HAP-1 (cell line): ENCODE measurements at places on chromosomes 4 and X.
A peak's percentile ranks its signal among the peaks of the same experiment; 100 is the strongest.

DNA sequence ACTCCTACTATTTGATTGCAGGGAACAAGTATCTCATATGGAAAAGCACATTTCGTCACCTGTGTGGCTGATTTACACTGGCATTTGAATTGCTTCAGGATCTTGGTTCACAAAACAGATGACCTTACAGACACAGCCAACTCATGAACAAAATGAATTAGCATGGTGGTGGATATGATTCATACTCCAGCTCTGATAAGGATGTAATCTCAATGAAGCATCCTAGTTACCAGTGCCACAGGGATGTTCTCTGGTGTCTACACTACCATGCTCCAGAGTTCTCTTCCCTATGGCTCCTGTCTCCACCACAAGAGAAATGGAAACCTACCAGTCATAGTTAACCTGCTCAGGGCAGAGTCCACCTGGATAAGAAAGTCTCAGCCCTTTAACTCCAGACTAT lies 40.7 kb downstream of the TEC start:
- no peak for DNase-seq

DNA sequence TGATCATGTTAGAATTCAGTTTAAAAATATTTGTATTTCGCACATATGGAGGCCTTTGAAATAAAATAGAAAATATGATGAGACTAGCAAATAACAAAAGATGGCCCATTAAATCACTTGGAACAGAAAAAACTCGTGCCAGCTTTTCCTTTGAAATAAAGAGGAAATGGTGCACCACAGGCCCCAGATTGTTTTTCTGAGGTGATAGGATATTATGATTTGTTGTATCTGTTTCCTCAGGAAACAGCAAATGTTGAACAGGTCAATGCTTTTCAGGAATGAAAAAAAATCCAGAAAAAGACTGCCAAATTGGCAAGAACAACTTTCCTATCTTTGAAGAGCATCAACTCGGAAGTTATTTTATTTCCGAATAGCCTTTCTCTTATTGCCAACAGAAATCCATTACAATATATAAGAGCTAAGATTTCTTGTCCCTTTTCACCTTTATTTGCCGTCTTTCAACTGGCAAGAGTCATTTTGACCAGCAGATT lies at the start of gene SMR3B:
SMR3B (plus strand) TSS at position 441 of the 491 bp plus-strand sequence. CDS start 1,380 bp downstream, outside the sequence.
- DNase-seq = no peak

DNA sequence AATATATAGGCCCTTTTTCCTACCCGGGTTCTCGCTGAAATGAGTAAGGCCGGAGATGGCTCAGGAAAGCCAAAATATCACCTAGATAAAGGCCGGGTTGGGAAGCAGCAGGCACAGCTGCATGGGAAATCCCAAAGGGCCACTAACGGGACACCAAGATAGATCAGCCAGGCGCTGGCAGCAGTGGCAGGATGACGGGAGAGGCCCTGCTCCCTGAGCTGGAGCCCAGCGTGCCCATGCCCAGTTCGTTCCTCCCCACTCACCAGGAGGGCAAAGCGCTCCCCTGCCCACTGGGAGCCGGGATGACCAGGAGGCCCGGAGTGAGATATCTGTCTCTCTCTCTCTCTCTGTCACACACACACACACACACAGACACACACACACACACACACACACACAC lies 109.8 kb downstream of the DCTD start:
- DNase-seq = no peak

- DNase-seq = no peak
Observed at GRCh38 chr4:87014284-87014782, 79.5 kb downstream of the AFF1 start.

DNA sequence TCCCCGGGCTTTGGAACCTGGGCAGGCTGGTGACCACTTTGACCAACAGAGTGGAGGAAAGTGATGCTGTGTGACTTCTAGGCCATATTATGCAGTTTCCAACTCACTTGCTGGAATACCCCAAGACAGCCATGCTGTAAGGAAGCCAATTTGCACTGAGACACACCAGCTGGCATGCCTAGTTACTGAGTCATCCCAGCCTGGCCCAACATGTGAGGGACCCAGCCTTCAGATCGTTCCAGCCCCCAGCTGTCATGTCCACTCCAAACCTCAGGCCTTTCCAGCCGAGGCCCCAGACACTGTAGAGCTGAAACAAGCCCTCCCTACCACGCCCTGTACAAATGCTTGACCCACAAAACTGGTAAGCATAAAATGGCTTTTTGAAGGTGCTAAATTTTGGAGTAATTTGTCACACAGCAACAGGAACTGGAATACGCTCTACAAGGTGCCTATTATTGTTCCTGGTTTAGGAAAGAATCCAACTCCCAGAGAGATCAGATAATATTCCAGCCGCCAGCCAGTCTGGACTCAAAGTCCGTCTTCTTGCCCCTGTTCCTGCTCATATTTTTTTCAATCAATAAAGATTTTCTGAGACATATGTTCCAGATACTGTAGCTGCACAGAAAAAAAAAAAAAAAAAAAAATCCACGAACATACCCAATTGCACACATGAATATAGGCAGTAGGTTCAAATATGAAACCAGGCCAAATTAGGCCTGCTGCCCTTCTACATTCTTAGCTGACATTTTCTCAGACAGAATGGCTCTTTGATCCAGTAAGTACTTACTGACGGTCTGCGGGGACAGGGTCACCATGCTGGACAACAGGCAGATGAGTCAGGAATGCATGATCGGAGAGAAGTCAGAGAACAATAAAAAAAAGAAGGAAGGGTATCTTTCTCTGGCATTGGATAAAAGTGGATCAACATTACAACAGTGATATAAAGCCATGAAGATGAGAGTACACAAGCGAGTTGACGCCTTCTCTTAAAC lies 35.1 kb downstream of the SH3KBP1 start:
- DNase-seq = no peak

DNA sequence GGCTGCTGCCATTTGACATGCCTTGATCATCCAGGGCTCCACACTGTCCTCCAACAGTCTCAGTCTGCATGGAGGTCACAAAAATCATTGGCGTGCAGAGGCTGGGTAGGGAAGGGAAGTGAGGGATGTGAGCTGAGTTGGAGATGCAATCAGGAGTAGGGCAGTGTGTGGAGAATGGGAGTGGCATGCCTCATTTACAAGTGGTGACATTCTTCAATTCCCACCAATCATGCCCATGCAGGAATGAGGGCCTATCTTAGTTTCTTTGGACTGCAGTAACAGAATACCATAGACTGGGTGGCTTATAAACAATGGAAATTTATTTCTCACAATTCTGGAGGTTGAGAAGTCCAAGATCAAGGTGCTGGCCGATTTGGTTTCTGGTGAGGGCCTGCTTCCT lies 94.9 kb upstream of the PJA1 start:
- DNase-seq = no peak

DNA sequence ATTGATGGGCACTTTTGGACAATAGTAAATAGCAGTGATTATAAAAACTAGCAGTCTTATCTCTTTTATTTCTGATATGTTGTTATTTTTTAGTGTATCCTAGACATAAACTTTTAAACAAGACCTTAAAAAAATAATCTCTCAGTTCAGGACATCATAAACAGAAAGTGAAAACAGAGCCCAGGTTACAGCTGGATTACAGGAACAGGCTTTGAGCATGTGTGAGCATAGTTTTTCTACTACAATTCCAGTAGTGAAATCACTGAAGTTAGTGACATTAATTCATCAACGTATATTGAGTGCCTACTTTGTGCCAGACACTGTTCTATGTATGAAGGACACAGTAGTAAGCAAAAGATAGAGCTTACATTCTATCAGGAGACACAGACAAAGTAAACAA lies 16.9 kb downstream of the TRIM75 start:
- DNase-seq = no peak

- no peak for DNase-seq
Observed at GRCh38 chr4:131488772-131489171, 1660.3 kb upstream of the PCDH10 start.

GRCh38 chr4:113025416-113025815 lies 24.0 kb upstream of the ANK2 start:
- DNase-seq = no peak

- no peak for DNase-seq
Observed at GRCh38 chrX:39204945-39205344, 403.7 kb downstream of the MID1IP1 start.

DNA sequence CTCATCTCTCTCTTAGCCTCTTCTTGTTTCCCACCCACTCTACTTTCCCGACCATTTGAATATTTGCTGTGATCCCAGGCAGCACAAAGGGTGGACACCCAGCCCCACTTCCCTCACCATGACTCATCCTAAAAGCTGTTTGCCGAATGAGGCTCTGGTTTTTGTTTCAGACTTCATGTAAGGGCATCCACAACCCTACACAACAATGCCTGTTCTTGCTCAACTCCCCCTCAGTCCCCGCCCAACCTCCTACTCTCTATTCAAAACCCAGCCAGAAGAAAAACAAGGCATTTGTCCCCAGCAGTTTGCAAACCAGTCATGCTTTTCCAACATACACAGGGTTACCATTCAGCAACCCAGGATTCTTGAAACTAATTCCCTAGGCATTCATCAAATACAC lies 516.5 kb upstream of the CNKSR2 start:
- DNase-seq = no peak

DNA sequence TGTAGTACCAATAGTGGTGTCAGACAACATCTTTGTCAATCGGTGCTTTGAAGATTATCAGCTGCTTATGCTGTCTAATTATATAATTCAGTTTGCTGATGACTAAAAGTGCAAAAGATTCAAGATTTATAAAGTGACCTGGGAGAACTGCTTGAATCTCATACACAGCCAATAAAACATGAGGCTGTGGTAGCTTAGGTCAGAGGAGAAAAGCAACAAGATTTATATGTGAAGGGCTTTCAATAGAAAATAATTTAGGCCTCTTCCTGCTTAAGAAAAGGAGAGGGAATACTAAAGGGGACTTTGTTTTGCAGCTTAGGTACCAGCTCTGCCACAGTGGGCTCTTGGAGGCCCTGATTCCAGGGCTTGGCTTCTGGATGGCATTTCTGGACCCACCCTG lies 111.0 kb upstream of the MAD2L1 start:
- DNase-seq = no peak

GRCh38 chr4:80079255-80079923 lies 6.4 kb upstream of the ANTXR2 start:
- no peak for DNase-seq

DNA sequence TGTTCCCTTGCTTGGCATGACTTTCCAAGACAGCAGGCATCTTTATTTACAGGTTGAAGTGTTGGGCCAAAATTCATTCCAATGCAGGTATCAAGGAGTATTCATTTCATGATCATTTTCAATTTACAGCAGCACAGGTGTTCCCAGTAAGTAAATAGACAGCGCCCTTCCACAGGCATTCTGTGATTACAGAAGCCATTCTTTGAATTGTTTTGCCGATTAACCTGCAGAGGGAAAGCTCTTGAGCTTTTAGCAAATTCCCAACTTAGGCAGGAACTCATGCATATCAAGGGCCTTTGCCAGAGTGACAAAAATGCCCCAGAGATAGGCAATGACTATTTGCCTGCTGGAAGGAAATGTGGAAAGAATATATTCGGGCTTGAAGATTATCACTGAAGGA lies 6.8 kb downstream of the TXK start:
- DNase-seq = no peak

GRCh38 chr4:143025081-143025704 lies 159.5 kb upstream of the USP38 start:
- no peak for DNase-seq

GRCh38 chr4:118284169-118284568 lies 68.6 kb downstream of the PRSS12 start:
- no peak for DNase-seq

DNA sequence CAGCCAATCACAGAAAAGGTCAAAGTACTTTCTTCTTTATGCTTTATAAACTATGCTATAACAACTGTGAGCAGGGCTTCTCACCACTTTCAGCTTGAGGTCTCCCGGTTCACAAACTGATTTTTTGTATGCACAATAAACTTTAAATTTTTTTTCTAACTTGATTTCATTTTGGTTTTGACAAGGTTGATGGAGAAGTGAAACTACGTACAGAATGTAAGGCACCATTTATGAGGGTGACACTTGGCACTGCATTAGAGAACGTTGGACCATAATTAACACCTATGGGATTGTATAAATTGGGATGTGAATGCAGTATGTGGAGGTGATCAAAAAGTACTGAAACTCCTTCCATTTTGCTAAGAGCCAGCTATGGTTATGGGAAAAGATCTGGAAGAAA lies 857.9 kb upstream of the HTR2C start:
- no peak for DNase-seq

GRCh38 chr4:41160012-41160789 lies 54.1 kb downstream of the APBB2 start:
- no peak for DNase-seq

DNA sequence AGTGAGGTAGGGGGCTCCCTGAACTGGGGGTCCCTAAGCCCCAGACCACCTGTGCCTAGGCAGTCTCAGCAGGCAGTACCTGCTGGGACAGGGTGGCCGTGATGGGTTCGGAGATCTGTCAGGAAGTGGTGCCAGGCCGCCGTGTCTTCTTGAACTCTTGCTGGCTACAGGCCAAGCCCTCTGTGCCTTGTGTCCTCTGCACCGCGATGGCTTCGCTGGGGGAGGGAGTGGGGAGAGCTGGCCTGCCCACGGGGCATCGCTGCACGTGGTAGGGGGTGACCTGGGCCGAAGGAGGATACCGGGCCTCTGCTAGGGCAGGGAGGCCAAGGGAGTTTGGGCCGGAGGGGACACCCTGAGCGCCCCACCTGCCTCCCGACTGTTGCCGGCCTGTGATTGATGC lies 96.7 kb upstream of the NKX1-1 start:
- DNase-seq = no peak

- no peak for DNase-seq
Observed at GRCh38 chrX:9318766-9319165, 146.1 kb upstream of the TBL1X start.

DNA sequence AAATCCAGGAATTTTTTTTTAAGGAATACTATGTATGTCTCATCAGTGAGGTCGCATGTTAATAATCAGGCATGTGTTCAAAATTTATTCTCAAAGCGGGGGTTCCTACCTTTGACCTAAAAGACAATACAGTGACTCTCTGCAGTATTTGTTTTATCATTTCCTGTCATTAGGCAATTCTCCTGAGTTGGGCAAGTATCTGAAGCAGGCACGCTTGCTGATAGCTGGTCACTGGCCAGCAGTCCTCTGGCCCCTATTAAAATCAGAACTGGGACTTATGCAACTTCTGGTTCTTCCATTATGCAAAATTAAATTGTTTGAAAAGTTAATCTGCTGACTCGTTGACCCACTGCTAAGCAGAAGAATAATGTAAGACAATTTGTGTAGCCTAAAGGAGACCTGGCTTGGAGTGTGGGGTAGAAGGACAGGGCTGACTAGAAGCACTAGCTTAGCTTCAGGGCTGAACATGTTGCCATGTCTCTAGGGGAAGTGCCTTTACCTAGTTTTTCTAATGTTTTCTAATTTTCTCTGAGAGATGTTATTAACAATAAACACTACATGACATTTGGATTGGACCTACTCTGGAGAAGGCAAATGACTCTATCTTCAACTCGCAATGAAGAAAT lies 36.0 kb upstream of the GABRA2 start:
- DNase-seq = no peak

DNA sequence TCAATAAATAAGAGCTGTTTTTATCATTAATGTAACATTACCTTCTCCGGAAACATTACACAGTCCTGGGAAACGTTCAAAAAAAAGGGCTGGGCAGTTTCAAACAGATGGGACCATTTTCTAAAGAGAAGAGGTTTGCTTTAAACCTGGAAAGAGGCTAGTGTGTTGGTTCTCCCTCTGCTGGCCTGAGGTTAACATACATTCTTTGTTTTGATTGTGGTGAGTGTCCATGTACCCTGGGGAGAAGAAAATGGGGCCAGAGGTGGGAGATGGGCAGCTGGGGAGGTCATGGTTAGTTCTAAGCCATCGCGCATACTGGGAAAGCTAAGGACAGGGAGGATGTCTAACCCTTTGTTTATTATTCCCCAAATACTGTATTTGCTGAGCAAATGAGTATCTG lies 194.7 kb downstream of the CPEB2 start:
- peak; percentile 5 for DNase-seq
